ENCODE measurements at places on chromosomes 2 and 18. TPM values are rescaled to one million over a fixed set of nuclear protein-coding genes. Genes with fewer than 3 reads are reported as not detected.

Gene MYOM1
- total RNA-seq = 0.15 TPM

Gene ZRANB3
- 9.6 TPM for total RNA-seq

Gene PLCD4
- total RNA-seq = 0.67 TPM

Gene ARHGEF33
- total RNA-seq = not detected

Gene G6PC2
- total RNA-seq = not detected

Gene C2orf74
- 22.5 TPM for total RNA-seq

Gene DQX1
- not detected for total RNA-seq

Gene EMILIN1
- total RNA-seq = 191 TPM

Gene ATP8B1
- 18.1 TPM for total RNA-seq

All from bronchus fibroblast of lung (primary cell).